Left ventricle myocardium inferior (tissue), 1 donor: ENCODE measurements at places on chromosomes 1 and 21. TPM values are rescaled to one million over a fixed set of nuclear protein-coding genes. Genes with fewer than 3 reads are reported as not detected.

The ECM1 gene
- 20.1 TPM for total RNA-seq

The LDLRAD2 gene
- not detected for total RNA-seq

The HYI gene
- total RNA-seq, result 22.8 TPM

- H3K4me3 ChIP-seq, result no peak overlapping the region
- no peaks in the 10 kb centered on the region for H3K27me3 ChIP-seq
- no peak for DNase-seq
- H3K36me3 ChIP-seq, result peaks cover 29% of the 10 kb centered on the region
- H3K27ac ChIP-seq, result no peak overlapping the region
These were observed 52.4 kb downstream of the SUCO start for GRCh38 chr1:172585348-172585747.

- H3K4me3 ChIP-seq, result no peak overlapping the region
- peaks cover 20% of the 10 kb centered on the region for H3K4me1 ChIP-seq
- no peak overlapping the region for H3K27ac ChIP-seq
- DNase-seq, result no peak
- peaks cover 38% of the 10 kb centered on the region for H3K27me3 ChIP-seq
These were observed 1.0 kb upstream of the DENND2D start for GRCh38 chr1:111201275-111202090.

DNA sequence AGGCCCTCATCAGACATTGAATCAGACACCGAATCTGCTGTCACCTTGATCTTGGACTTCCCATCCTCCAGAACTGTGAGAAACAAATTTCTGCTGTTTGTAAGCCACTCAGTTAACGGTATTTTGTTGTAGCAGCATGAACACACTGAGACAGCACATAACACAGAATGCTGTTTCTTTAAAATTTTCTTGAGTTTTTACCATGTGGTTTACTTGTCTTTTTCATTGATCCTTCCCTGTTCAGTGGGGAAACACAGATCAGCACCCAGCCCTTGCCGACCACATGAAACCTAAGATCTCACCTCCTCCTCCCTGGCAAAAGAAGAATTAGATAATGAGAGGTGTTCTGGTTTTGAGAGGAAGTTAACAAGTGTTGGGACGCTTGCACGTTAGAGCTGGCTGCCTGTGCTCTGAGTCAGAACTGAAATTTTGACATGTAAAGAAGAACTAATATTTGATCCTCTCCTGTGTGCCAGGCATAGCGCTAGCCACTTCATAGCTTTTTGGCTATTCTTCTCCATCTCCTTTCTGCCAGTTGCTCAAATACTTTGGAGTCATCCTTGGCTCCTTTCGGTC, 179.6 kb downstream of the DHRS3 start:
- H3K36me3 ChIP-seq, result peaks cover 38% of the 10 kb centered on the region
- peaks cover 75% of the 10 kb centered on the region for H3K4me1 ChIP-seq
- H3K27ac ChIP-seq, result peak overlapping the region; percentile 84
- H3K4me3 ChIP-seq, result no peak overlapping the region
- H3K27me3 ChIP-seq, result no peaks in the 10 kb centered on the region

DNA sequence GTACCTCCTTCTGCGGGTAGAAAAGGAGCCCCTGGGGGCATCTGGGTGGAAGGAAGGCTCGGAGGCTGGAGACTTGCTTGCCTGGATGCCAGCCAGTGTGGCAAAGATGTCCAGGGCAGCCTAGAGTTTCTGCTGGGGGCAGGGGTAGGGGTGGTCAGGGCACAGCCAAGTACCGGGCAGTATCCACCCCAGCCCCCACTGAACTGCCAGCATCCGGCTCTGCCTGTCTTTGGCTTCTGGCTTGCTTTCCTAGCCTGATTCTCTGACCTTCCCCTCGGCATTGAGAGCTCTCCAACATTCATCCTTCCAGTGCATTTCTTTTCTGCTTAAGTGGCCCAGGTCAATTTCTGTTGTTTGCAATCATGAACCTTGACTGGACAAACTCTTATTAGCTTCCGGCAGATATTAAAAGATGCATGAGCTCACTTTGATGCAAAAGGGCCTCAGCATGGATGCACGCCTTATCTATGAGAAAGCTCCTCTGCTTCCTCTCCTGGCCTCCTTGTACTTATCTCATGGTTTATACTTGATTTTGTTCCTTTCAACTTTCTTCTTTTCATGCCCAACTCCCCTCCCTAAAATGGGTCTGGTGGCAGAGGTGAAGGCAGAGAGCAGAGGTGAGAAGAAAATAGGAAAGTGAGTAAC, 116.9 kb downstream of the HLCS start:
- H3K27me3 ChIP-seq, result no peaks in the 10 kb centered on the region
- no peak for DNase-seq
- peaks cover 18% of the 10 kb centered on the region for H3K4me1 ChIP-seq

DNA sequence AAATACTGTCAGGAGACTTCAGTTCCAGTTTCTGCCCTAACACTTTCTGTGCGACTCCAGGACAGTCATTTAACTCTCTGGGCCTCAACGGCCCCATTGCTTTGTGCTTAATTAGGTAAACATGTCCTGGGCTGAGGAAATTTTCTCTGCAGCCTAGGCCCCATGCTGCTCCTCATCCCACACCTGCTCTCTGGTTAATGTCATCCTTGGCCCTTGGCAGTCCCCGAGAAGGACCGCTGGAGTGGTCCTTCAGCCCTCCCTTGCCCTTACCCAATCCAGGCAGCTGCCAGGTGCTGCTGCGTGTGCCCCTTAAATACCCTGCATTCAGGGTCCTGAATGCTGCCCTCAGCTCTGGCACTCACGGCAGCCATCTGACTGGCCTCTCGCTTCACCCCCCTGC, 18.7 kb downstream of the UBL4B start:
- peaks cover 68% of the 10 kb centered on the region for H3K27me3 ChIP-seq
- no peak overlapping the region for H3K4me3 ChIP-seq

GRCh38 chr1:244651956-244652622, 837 bp upstream of the DESI2 start:
- H3K4me1 ChIP-seq, result peaks cover 48% of the 10 kb centered on the region
- no peak for DNase-seq
- no peaks in the 10 kb centered on the region for H3K27me3 ChIP-seq
- no peaks in the 10 kb centered on the region for H3K36me3 ChIP-seq
- H3K27ac ChIP-seq, result peak overlapping the region; percentile 98

GRCh38 chr1:53594391-53595180, 135.4 kb downstream of the DMRTB1 start:
- no peak for DNase-seq
- H3K36me3 ChIP-seq, result no peaks in the 10 kb centered on the region
- no peak overlapping the region for H3K4me3 ChIP-seq

- peak overlapping the region; percentile 97 for H3K4me3 ChIP-seq
- peaks cover 6% of the 10 kb centered on the region for H3K27me3 ChIP-seq
- peak overlapping the region; percentile 99 for H3K27ac ChIP-seq
- peaks cover 7% of the 10 kb centered on the region for H3K36me3 ChIP-seq
These were observed 610 bp downstream of the SCYL3 start for GRCh38 chr1:169892927-169893644.

GRCh38 chr21:26833460-26833939, 11.7 kb downstream of the ADAMTS1 start:
- no peaks in the 10 kb centered on the region for H3K27me3 ChIP-seq
- H3K4me1 ChIP-seq, result peaks cover 27% of the 10 kb centered on the region
- peak overlapping the region; percentile 0 for H3K27ac ChIP-seq
- H3K36me3 ChIP-seq, result peaks cover 29% of the 10 kb centered on the region
- H3K4me3 ChIP-seq, result no peak overlapping the region

DNA sequence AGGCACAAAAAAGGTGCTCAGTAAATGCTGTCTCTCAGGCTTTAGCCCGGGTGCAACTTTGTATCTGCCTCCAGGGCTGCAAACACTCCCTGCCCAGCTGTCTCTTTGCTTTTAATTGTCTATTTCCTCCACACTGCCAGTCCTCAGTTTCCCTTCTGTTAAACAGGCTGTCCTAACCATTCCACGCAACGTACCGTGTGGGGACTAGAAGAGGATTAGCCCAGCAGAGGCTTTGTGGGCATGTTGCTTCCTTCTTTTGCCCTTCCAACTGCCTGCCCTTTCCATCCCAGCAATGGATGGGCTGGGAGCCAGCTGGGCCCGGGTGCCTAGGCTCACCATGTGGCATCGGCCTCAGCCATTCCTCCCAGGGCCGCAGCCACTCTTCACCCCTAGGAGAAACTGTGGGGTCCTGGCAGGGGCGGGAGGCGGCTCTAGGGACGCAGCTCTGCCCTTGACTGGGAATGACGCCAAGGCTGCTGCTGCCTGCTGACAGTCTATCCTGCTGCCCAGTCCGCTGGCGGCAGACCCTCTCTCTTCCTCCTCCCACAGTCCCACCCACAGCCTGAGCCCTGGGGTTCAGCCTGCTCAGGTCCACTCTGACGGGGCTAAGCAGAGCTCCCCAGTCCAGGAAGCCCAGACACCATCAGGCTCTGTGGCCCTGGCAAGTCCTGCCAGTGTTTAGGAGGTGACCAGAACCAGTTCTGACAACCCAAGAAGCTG, 40.6 kb upstream of the LRP8 start:
- H3K27ac ChIP-seq, result no peak overlapping the region
- peak; percentile 42 for DNase-seq
- no peaks in the 10 kb centered on the region for H3K4me1 ChIP-seq
- H3K36me3 ChIP-seq, result no peaks in the 10 kb centered on the region
- peaks cover 45% of the 10 kb centered on the region for H3K27me3 ChIP-seq

GRCh38 chr1:88188038-88188437, 496.0 kb upstream of the PKN2 start:
- H3K4me1 ChIP-seq, result no peaks in the 10 kb centered on the region
- no peaks in the 10 kb centered on the region for H3K36me3 ChIP-seq
- H3K27ac ChIP-seq, result no peak overlapping the region
